Posterior vena cava (tissue), 2 donors: ENCODE measurements at places on chromosomes 6 and 20. TPM values are rescaled to one million over a fixed set of nuclear protein-coding genes. Genes with fewer than 3 reads are reported as not detected.

CD83 gene
- total RNA-seq = 2.9 TPM

C20orf144 gene
- total RNA-seq = not detected

DNA sequence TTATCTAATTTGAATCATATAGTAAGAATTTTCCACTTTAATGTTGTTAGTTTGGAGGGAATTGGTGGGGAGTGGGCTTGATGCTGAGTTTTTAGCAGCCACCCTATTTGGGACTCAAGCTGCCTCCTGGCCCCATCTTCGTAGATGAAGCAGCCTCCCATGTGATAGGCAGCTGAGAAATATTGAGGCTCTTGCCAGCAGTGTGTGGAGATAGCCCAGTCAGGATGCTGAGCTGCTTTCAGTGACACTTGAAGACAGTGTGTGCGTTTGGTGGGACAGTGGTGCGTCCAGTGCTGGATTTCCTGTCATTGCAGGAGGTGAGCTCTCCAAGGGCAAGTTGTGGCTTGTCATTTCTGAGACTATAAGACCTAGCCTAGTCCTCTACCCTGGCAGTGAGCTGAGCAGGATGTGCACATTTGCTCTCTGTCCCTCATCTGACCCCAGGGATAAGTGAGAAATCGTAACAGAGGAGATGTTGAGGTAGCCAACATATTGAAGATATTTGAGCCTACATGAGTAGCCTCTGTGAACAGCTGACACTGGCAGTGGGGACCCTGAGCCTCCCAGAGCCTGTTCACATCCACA is 47.9 kb upstream of the RNF8 start:
- DNase-seq = no peak

DNA sequence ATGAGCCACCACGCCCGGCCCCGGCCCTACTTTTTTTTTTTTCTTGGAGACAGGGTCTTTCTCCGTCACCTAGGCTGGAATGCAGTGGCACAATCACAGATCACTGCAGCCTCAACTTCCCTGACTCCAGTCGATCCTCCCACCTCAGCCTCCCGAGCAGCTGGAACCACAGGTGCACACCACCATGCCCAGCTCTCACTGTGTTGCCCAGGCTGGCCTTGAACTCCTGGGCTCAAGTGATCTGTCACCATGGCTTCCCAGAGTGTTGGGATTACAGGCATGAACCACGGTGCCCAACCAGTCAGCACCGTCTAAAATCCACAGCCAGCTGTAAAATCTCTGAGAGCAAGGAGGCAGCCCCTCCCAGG is 17.4 kb downstream of the SLC17A9 start:
- no peak for DNase-seq
